Stimulated activated CD4-positive, alpha-beta T cell treated with anti-CD3 and anti-CD28 coated beads, Interleukin-1b, Interleukin-23, amount 100 ng/mL, for 4 hours (primary cell): ENCODE measurements at places on chromosomes 7 and 10.

DNA sequence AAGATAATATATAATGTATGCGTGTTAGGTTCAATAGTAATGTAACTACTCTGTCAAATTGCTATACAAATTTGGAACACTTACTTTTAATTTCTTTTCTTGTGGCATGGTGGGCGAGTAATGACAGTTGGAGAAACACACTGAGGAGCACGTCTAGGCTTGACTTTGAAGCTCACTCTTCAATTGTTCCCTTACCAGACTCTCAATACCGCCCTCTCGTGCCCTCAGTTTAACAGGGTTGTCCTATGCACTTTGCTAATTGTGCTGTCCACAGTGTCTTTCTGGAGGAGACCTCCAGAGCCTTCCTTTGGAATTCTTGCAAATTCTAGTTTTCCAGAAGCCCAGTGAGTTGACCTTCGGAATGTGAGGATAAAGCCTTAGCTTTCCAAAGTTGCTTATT is 107.2 kb upstream of the RELN start:
- DNase-seq: no peak

GRCh38 chr10:14550471-14550981 is 219.8 kb upstream of the FRMD4A start:
- no peak for DNase-seq

DNA sequence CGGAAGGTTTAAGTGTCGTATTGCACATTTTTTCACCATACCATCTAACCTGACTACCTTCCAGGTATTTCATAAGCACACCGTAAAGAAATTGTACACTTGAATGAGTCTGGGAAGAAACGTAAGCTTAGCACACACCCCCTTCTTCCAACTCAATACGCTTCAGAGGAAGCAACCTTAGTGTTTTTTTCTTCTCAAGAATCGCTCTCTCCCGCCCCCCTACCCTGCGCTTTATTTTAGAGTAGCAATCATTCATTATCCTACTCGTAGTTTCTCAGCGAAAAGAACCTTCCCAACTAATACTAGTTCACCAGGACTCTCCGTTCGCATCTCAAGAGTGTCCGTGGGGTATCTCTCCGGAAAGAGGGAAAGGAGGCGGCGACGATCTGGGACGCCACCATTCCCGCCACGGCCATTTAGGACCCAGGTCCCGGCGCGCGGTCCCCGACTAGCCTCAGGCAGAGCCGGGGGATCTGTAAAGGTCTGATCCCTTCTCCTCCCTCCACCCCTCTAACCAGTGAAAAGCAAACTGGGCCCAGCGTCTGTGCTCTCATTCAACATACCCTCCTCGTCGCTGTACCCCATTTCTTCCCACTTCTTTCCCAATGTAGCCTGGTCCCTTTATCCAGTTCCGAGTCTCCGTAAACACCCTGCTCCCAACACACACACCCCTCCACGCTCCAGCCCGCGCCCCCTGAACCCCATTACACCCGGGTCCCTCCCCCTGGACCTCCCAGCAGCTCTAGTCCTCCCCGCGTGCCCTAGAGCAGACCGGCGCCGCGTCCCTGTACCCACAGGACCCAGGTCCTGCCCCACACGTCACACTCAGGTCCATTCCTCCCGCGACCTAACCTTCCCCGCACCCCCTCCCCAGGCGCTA is 16.0 kb downstream of the MYOZ1 start:
- DNase-seq: no peak

DNA sequence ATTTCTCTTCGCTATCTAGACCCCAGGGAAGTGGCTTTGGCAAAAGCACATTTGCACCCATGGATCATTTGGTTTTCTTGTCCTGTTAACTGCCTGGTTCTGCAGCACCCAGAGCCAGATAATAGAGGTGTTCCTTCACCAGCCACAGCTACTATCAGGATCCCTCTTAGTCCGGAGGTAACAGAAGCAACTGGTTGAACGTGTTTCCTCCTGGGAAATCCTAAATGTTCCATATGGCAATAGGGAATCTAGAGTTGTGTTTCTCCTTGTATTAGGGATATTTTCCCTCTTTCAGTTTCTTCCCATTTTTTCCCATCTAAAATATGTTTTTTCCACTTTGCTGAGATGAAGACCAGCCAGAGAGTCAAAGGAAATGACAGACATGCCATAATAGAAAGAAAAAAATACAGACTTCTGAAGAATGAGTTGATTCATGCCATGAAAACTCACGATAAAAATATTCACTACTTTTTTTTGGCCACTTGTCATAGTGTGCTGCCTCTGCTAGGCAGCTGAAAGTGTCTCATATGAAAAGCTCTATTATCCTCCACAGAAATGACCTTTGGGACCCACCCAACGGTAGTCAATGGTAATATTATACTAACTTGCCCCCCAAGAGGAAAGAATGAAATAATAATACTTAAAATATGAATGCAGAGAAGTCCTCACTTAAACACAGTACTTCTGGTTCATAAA is 472.8 kb downstream of the KCNMA1 start:
- DNase-seq: no peak

GRCh38 chr7:69683002-69683401 is 84.7 kb downstream of the AUTS2 start:
- no peak for DNase-seq

- DNase-seq: no peak
These were observed 655.6 kb downstream of the SORCS1 start for GRCh38 chr10:106508950-106509349.

GRCh38 chr7:338295-339061 is 48.5 kb downstream of the FOXL3 start:
- DNase-seq: no peak

DNA sequence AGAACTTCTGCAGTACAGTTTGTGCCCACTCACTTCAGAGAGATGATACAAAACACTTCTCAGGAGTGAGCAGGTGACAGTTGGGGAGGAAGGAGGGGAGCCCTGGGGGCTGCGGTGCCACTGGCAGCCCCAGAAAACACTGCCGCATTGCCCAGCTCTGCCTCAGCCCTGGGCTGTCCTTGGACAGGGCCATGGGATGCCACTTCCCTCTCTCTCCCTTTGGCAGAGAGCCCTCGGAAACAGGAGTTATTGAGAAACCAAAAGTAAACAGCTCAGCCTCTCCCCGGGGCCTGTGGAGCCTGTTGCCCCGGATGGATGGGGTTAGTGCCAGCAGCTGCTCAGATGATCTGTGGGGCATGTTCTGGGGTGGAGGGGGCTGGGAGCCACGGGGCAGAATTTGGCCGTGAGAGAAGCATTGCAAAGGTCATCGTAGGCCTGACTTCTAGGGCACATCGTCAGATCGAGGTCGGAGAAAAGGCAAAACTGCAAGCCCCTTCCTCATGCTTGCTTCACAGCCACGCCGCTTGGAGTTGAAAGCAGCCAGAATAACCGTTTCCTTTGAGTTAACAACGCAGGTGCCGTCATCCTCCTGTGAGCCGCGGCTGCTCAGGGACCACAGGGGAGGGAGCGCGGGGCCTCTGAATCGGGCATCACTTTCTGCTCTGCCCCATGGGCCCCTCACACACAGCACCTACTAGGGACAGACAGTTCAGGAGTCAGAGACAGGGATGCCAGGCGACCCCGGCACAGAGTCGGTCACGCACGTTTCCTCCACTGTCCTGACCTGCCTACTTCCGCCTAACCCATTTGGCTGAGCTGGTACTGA is 256.4 kb downstream of the CAMK1D start:
- peak; percentile 15 for DNase-seq

DNA sequence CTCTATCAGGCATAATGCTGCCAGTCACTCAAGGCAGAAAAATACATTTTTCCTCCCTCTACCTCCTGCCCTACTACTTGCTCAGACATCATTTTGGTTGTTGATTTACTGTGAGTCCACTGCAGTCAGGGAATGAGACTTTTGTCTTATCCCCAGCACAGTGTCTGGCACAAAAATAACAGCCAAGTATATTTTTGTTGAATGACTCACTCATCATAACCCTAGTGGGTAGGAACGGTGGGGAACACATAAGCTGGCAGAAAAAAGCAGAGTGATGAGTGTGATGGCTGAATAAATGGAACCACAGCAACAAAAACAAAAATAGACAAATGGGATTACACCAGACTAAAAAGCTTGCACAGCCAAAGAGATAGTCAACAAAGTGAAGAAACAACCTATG is 65.8 kb upstream of the LAMB4 start:
- DNase-seq: no peak

DNA sequence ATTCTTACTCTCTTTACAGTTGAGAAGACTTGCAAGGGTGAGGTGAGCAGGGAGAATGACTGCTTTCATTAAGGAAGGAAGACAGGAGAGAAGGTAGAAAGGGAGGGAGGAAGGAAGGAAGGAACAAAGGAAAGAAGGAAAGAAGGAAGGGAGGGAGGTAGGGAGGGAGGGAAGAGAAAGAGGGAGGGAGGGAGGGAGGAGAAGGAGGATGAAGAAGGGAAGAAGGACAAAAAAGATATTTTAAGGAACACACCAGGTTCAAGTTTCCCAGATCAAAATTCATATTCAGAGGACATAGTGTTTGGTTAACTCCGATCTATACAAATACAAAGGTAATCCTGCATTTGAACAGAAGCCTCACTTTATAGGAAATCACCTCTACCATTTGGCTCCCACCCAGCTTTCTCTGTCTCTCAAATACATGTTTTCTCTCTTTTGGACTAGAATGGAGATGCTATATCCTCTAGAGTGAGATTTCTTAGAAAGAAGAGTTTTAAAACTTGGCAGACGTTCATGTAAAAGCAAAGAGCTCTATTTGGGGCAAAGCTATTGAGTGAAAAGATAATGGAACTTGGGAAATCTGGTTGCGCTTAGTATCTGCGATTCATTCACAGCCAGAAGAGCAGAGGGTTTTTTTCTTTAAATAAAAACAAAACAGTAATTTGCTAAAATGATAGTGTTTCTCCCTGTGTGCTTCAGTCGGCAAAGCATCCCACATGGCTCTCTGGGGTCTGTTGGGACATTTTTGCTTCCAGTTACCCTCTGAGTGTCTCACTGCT is 261.9 kb upstream of the LYZL1 start:
- no peak for DNase-seq

GRCh38 chr7:70696201-70696754 is 435.7 kb upstream of the GALNT17 start:
- no peak for DNase-seq

- no peak for DNase-seq
These were observed 86.6 kb downstream of the ZNF736 start for GRCh38 chr7:64400401-64400800.

DNA sequence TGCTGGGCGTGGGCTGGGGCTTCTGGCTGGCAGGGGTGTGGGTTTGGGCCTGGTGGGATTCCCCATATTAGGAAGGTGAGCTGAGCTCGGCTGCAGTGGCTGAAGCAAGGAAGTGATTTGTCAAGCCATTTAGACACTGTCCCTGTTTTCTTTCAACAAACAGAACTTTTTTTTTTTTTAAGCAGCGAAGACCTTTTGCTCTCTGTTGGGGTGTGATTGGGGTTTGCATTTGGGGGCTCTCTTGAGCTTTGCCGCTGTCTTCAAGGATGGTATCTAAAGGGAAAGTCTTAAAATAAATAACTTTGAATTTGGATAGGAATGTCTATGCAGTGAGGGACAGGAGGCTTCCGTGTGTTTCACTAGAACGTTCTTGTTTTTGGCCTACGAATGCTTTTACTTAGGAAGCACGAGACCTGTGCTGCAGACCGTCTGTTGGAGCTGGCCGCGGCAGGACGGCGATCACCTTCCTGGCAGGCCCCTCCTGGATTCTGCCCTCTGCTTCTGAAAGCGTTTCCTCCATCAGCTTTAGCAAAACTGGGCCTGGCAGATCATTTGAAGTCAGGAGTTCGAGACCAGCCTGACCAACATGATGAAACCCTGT is 43.9 kb downstream of the FOXK1 start:
- no peak for DNase-seq

- no peak for DNase-seq
These were observed 754.7 kb downstream of the GRID1 start for GRCh38 chr10:85611746-85612377.

DNA sequence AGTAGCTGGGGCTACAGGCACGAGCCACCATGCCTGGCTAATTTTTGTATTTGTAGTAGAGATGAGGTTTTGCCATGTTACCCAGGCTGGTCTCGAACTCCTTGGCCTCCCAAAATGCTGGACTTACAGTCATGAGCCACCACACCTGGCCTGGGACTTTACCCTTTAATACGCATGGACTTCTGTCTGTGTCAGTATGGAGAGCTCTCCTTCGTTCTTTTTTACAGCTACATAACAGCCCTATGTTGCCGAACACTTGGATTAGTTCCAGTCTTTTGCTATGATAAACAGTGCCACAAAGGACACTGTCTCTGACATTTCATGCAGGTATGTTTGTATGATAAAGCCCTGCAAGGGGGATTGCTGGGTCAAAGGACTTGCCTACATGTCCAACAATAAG is 10.9 kb upstream of the OAT start:
- no peak for DNase-seq
